HAP-1 (cell line): ENCODE measurements at places on chromosomes 4 and X.
A peak's percentile ranks its signal among the peaks of the same experiment; 100 is the strongest.

GRCh38 chr4:107896158-107896645 lies 35.1 kb upstream of the CYP2U1 start:
- DNase-seq, result no peak

DNA sequence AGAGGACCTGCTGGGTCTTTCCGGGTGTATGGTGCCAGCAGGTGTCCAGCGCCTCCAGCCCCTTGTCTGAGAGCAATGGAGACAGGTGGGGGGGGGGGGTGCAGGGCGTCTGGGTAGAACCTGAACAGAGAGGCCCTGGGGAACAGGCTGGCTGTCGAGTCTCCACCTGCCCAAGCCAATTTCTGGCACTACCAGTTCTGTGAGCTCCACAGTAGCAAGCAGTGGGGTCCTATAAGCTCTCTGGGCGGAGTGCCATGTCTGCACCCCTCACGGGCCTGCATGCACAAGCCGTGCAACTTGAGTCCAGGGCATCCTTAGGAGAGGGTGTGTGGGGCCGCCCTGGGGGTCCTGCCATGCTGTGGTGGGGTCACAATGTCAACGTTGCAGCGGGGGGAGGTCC lies 10.1 kb upstream of the FGFR3 start:
- no peak for DNase-seq

- no peak for DNase-seq
Measured at GRCh38 chr4:132669786-132670185, 479.3 kb upstream of the PCDH10 start.

DNA sequence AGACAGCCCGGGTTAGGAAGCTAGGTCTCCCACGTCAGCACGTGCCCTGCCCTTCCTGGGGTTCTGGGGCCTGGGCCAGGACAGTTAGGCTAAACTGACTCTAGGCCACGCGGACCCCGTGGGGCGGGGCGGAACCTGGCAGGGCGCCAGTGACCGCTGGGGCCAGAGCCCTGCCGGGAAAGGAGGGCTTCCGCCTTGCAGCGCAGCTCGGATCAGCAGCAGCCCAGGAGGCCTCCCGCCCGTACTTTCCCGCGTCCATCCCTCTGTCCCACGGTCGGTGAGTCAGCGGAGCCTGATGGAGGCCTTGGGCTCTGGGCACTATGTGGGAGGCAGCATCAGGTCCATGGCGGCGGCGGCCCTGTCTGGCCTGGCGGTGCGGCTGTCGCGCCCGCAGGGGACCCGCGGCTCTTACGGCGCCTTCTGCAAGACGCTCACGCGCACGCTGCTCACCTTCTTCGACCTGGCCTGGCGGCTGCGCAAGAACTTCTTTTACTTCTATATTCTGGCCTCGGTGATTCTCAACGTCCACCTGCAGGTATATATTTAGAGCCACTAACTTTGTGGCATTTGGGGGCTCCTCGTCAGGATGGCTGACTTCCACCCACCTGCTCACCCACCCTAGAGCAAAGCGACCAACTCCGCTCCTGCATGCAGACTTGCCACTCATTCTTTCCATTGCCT lies at the start of gene SMIM10:
SMIM10 (plus strand) TSS at position 191 of the 681 bp plus-strand sequence; CDS start at position 296, 105 bp downstream.
- peak; percentile 47 for DNase-seq

DNA sequence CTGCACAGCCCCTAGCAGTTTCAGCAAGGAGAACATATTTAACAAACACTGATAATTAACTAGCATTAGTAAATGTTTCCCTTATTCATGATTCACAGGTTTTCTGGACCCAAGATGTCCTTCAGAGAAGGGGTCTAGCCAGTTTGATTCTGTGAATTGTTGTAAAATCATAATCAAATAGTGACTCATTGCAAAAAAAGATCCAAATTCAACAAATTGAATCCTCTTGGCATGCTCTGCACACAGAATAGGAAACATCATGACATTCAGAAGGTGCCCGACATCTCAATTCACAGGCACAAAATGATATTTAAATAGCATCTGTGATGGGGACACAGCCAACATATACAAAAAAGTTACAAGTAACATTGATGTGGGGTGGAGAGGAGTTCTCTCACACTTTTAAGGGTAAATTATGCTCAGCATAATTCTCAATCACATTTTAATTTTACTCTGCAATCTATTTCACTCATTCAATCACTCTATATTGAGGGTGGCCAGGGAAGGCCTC lies 100.0 kb downstream of the SH3KBP1 start:
- DNase-seq, result no peak

DNA sequence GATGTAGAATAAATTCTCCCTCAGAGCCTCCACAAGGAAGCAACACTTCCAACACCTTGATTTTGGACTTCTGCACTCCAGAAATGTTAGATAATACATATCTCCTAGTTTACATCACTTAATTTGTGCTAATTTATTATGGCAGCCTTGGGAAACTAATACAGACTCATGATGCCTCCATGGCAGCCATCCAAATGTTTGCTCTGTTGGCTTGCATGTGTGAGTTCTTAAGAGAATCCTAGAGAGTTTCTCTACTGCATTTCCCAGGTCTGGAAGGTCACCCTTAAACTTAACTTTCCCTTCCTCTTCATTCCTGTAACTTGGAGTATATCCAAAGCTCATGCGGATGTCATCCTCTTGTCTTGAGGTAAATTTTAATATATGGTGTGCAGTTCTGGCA lies 956.1 kb downstream of the ADGRL3 start:
- DNase-seq, result no peak

DNA sequence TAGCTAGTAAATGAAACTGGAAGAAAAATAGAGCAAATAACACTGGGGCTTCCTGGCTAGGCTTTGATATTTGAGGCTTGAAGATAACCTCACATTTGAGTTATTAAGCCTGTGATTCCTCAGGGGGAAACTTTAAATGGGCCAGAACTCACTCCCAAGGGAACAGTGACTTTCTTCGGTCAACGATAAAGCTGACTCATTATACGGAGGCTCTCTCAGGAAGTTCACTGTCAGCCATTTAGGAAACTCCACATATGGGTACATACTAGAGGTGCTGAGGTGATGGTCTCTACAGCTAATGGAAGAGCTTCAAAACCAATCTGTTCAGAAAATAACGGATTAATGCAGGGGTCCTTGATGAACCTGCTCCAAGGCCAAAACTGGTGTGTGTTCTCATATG lies 120.8 kb downstream of the SH2D1A start:
- no peak for DNase-seq

DNA sequence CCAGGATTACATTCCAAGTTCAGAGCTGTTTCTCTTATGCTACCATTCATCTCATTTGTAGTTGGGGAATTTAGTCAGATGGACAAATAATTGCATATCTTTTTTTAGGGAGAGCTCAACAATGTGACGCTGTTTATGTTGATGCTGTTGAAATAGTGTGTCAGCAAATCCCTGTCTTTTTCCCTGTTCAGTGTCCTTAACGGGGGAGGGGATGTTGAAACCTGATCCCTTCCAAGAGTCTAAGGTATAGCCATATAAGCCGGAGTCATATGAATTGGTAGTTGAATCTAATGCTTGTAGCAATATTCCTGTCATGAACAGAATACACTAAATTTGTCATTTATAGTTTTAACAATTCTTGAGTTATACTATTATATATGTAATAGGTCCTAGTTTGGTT lies 293.5 kb upstream of the FAT1 start:
- DNase-seq, result no peak

DNA sequence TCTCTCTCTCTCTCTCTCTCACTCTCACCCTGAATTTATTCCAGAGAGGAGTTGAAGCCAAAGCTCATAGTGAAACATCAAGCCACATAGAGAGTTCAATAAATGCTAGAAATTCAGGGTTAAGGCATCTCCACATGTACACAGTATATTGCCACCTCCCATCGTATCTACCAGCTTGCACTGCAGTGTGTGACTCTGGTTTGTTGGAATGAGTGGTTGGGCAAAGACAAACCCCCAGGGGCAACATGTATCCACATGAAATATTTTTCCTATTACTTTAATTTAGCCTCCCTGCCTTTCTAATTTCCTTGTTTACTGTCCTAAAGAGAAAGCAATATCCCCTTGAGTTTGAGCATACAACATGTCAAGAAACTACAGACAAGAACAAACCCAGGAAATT lies 247.3 kb downstream of the SPATA18 start:
- no peak for DNase-seq

GRCh38 chrX:93741811-93742210 lies 67.8 kb downstream of the FAM133A start:
- no peak for DNase-seq

DNA sequence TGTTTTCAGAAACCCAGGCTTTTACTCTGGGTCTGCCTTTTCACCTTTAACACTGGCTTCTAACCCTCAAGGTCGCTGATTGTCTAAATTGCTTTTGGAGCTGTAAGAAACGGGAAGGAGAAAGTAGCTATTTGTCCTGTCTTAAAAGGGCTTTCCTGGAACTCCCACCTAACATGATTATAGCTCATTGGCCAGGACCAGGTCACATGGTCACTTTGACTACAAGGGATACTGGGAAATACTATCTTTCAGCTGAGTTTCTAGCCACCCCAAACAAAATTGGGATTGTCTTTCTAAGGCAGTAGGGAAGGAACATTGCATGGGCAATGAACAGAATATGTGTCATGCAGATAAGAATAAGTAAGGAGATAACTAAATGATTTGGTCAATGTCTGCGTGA lies 106.7 kb upstream of the ARHGAP24 start:
- no peak for DNase-seq

- no peak for DNase-seq
Measured at GRCh38 chr4:76302826-76303438, 3.6 kb upstream of the STBD1 start.

DNA sequence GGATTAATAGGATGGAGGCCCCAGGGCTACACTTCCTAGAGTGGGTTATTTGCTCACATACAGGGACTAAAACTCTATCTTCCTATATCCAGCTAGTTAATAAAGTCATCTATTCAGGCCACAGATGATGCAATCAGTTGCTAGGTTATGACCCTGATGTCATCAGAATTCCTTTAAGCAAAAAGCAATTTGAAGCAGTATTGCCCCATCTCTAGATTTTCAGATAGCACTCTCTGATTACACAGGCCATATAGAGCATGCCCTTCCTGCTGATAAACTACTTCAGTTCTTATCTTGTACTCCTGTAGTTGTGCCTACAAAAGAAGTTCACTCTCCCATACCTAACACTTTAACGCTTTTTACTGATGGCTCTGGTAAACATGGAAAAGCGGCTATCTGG lies 84.8 kb downstream of the TMEM144 start:
- DNase-seq, result no peak
